Stimulated activated effector memory CD8-positive, alpha-beta T cell treated with anti-CD3 and anti-CD28 coated beads, Interleukin-12 subunit alpha, Interleukin-12 subunit beta, amount 100 ng/mL, for 72 hours (primary cell): ENCODE measurements at places on chromosomes 5 and 9.

- DNase-seq: no peak
Measured at GRCh38 chr5:171426680-171427079, 7.2 kb downstream of the FGF18 start.

DNA sequence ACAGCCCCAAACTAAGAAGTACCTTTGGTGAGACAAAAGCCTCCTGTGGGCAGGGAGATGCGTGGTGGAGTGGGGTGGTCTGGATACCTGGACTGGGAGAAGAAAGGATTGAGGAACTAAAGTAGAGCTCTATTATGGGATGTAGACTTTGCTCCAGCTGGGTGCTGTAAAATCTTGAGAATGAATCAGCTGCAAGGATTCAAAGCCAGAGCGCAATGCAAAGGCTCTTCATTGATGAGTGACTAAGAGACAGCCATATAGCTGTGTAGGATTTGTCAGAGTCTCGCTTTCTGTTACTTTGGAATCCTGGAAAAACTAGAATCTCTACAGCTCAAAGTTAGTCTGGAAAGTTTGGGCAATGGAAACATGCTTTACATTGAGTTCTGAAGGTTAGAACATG, 159.9 kb downstream of the TAF11L14 start:
- no peak for DNase-seq

DNA sequence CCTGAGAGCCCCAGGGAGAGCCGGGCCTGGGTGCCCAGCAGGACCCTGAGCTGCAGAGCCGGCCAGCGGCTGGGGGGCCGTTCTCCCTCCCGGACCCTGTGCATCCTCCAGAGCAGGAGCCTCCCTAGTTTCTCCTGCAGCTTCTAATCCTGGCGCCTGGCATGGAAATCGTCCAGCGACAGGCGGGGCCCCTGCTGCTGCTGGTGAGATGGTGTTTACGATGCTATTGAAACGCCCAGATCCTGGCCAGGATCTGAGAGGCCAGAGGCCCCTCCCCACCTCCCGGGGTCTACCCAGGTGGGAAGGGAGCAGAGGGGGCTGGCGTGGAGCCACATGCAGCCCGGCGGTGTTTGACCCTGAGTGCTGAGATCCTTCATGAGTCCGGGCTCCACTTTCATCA, 38.2 kb upstream of the CEP72 start:
- DNase-seq: no peak

- DNase-seq: no peak
Measured at GRCh38 chr5:35815089-35815936, 41.4 kb upstream of the IL7R start.

GRCh38 chr5:74626386-74627222, 13.9 kb downstream of the ENC1 start:
- DNase-seq: no peak

DNA sequence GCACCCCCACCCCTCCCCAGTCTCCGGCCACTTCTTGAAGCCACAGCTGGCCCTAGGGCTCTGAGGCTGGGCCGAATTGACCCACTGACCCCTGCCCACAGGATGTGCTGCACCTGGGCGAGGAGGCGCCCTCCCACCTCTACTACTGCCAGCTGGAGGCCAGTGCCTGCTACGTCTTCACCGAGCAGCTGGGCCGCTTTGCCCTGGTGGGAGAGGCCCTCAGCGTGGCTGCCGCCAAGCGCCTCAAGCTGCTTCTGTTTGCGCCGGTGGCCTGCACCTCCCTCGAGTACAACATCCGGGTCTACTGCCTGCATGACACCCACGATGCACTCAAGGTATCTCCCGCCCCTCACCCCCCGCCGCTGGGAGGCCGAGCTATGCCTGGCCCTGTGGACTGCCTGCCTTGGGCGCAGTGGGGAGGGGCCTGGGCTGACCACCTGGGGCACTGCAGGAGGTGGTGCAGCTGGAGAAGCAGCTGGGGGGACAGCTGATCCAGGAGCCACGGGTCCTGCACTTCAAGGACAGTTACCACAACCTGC, 21.3 kb downstream of the HK3 start:
- no peak for DNase-seq

GRCh38 chr5:5700549-5700948, 278.1 kb downstream of the ICE1 start:
- DNase-seq: no peak

GRCh38 chr5:142012186-142012785, 541 bp downstream of the GNPDA1 start:
- DNase-seq: no peak
